ENCODE measurements at places on chromosomes 11 and 22.

DNA sequence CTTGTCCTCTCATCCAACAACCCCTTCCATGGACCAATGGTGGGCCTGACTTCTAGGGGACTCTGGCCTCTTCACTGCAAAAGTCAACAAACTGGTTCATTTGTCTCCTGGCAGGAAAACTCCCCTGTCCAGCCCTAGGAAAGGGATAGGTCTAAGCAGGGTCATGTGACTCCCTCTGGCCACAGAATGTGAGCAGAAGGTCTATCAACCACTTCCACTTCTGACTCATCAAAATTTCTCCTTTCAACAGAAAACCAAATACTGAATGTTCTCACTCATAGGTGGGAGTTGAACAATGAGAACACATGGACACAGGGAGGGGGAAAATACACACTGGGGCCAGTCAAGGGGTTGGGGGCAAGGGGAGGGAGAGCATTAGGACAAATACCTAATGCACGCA lies 1.3 kb upstream of the ISX start:
- DNase-seq = peak; percentile 50

- no peak for DNase-seq
These were observed 618.7 kb upstream of the CADM1 start for GRCh38 chr11:116122697-116123472.

GRCh38 chr11:67397536-67397935 lies 4.1 kb downstream of the PPP1CA start:
- DNase-seq = peak; percentile 71

GRCh38 chr22:36296690-36297089 lies 43.8 kb downstream of the APOL1 start:
- DNase-seq = no peak

- DNase-seq = no peak
These were observed 1073.0 kb downstream of the BRD1 start for GRCh38 chr22:48754611-48755058.

GRCh38 chr11:79189055-79189454 lies 251.8 kb downstream of the TENM4 start:
- DNase-seq = peak; percentile 1

DNA sequence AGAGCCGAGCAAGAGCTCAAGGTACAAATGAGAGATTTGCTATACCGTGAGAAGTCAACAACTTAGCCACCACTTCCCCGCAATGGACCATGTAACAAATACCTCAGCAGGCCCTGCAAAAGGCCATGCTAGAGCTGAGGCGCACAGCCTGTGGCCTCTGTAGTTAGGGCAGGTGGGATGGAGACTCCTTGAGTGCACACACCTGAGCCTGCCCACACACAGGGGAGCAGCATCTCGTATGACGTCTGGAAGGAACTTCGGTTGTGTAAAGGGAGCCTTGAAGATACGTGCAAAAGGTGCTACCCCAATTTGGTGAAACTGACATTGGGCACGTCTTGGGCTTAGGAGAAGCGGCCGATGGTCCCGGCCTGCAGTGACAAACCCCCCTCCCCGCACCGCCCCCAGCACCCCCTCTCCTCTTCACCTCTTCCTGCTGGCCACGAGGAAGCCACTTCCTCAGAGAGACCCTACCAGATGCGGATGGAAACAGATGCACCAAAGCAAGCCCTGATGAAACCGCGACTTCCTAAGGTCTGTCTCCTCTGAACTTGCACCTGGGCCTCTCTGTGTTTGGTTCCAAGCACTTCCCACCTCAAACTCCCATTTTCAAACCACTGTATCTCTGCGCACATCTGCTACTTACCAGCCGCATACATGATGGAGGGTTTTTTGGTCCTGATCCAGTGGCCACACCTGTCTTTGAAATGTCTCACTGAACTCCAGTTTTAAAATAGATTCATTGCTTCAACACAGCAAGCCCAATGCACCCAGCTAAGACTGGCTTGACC lies 10.6 kb downstream of the CDPF1 start:
- DNase-seq = peak; percentile 83

DNA sequence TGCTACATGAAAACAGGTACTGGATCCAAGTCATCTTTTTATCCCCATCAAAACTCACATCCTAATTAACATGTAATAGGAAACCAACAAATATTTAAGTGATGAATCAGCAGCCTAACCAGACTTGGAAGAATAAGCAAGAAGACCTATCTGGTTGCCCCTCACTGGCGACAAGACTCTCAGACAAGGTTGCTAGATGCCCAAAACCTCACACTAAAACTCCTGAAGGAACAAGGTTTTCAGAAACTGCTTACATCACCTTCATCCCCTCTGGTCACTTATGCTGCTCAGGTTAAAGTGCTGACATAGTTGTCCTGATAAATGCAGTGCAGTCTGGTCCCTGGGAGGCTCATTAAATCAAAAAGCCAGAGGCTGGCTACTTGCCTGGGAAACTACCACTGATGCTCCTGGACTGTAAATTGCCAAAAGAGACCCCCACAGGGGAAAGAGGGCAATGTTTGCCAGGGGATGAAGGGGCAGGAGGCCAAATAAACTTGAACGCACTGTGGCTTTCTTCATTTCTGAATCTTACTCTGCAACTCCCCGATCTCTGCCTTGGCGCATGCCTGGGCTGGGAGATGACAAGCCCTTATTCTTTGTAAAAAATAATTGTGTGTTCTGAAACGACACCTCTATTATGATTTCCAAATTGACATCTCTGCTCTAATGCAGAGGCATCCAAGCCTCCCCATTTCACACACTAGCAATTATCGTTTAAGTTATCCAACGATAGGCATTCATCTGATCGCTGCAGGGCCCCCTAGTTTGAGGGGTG lies 72.7 kb downstream of the AMBRA1 start:
- DNase-seq = no peak

- peak; percentile 43 for DNase-seq
These were observed 8.1 kb downstream of the UPK3A start for GRCh38 chr22:45292731-45293442.

- peak; percentile 73 for DNase-seq
These were observed 284.0 kb downstream of the KIRREL3 start for GRCh38 chr11:126716456-126717083.

Measured in hematopoietic multipotent progenitor cell treated with erythropoietin and hydrocortisone succinate and interleukin-3 and kit ligand, for 4 days (in vitro differentiated cells).